CD4-positive, alpha-beta T cell treated with Interleukin-12 subunit alpha and Interleukin-12 subunit beta, for 1 hour (primary cell): ENCODE measurements at places on chromosomes 7 and 10.

GRCh38 chr7:17690030-17690429 is 250.3 kb downstream of the SNX13 start:
- no peak for DNase-seq

GRCh38 chr10:103013416-103013815 is 95.3 kb downstream of the CNNM2 start:
- DNase-seq, result no peak

GRCh38 chr7:144410441-144410840 is 6.9 kb upstream of the NOBOX start:
- no peak for DNase-seq

- DNase-seq, result peak; percentile 61
Measured at GRCh38 chr10:46106410-46107255, 60.6 kb upstream of the MSMB start.

DNA sequence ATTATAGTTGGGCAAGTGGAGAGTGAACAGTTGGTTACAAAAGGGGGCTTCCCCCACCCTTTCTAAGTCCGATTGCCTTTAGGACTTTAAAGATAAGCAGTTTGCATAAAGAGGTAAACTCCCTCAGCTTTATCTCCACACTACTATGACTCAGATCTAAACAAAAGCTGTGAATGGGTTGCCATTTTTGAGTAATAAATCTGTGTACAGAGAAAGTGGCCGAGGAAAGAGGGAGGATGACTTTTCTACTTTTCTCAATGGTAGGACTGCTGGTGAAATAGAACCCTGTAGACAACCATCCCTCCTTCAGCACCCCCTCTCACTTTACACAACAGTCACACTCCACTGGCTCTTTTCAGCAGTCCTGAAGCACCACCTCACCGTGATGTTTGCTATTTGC is 71.2 kb downstream of the DNMBP start:
- DNase-seq, result no peak

DNA sequence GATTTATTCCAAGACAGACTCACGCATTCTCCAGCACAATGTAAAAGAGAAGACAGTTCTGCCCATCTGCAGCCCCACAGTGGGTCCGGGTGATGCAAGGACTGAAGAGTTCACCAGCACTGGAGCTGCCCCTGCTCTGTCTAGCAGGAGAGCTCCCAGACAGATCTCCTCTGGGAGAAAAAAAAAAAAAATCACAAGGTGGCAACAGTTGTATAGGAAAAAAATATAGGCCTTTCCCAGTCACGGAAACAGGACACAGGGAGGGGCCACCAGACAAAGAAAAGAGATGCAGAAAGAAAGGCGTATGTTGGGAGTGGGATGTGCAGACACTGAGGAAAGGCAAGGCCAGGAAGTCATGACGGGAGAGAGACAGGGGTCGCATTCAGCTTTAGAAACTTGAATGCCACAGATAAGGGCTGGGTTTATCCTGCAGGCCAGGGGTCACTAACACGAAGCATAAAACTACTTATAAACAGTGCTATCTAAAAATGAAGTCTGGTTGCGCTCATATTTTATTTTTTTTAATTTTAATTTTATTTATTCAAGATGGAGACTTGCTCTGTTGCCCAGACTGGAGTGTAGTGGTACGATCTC is 54.1 kb downstream of the FAM171A1 start:
- no peak for DNase-seq

DNA sequence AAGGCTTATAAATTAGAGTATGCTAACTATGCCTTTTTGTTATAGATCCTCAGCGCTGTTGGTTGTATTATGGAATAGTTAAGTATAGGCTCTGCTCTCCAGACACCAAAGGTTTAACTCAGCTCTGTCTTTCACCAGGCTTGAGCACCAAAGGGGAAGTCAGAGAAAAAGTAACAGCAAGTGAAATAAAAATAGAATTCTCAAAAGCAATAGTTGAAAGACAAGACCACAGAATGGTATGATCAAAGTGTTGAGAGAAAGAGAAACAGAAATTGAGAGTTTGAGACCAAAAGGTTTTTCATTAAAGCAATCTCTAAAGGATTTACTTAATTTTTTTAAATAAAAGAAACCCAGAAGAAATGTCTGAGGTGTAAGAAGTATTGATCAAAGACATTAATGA is 529.8 kb upstream of the C7orf33 start:
- DNase-seq, result no peak

DNA sequence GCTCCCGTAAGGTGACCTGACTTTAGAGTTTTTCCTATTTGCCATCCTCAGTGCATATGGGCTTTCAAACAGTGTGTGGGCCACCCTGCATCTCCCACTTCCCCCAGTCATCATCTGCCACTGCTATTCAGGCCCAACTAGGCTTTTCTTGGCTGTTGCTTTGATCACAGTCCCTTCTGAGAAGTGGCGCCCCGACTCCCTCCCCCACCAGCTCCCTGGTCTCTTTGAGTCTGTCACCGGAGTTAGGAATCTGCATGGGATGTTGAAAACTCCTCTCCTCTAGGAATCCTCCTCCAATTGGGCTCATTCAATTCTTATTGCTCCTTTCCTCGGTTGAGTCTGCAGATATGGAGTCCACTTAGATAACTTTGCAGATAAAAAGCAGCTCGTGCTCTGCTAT is 32.1 kb downstream of the HIF1AN start:
- no peak for DNase-seq

GRCh38 chr7:20330239-20330927 is at the start of gene ITGB8:
ITGB8 (plus strand) TSS chr7:20330900; CDS start chr7:20331807, 907 bp downstream.
- DNase-seq, result no peak

GRCh38 chr10:127813290-127813689 is 76.3 kb downstream of the FOXI2 start:
- no peak for DNase-seq

DNA sequence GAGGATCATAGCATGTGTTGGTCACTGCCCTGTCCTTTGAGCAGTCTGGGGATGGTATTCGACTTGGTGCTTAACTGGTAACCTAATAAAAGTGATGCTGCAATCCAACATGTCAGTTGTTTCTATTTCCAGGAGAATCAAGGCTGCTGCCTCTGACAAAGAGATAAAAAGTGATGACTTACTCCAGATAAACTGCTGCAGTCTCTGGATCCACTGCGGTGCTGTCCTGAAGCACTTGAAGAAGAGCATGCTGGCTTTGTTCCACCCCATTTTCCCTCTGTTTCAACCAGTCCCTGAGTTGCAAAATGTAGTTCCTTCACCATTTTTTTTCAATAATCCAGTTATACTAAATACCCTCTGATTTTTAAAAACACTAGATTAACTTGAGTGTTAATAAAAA is 403.5 kb upstream of the ANKRD30A start:
- DNase-seq, result no peak

- DNase-seq, result no peak
Measured at GRCh38 chr7:94422136-94422535, 27.4 kb downstream of the COL1A2 start.

GRCh38 chr7:146565872-146566271 is 449.3 kb downstream of the CNTNAP2 start:
- DNase-seq, result no peak

- peak; percentile 79 for DNase-seq
Measured at GRCh38 chr7:104923010-104923421, 91.0 kb upstream of the KMT2E start.

DNA sequence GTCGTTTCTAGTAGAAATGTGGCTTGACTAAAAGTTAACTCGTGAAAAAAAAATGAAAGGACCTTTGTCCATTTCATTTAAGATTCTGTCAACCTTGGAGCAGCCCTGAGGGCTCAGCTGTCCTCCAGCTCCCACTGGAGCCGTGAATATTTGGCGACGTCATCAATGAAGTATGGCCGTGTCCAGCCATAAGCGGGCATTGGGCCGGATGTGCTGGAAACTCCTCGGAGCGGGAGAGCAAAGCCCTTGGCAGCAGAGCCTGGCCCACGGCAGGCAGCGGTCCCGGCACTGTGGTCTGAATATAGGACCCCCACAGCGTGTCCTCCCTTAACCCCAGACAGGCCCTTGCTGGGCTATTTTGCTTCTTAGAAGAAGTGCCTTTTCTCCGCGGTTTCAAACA is 50.0 kb downstream of the JAKMIP3 start:
- DNase-seq, result no peak

DNA sequence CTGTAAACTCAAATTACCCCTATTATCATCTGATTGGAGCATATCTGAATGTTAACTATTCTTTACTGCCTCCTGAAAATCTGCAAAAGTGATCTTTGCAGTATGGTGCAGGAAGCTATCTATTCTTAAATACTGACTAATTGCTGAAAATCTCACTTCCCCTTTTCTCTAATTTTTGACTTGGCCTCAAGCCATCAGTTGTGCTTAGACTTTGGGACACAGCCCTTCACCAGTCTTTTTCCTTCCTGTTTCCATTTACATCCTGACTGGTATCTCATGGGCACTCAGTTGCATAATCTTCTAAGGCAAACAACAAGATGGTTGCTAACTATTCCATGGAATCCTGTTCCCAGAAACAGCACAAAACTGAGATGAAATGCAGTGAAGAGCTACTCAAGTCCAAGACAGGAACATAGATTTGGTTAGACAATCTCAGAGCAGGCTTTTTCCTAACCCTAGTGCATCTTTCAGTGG is 228.5 kb downstream of the SORCS1 start:
- no peak for DNase-seq

- no peak for DNase-seq
Measured at GRCh38 chr7:80499350-80499953, 12.4 kb downstream of the GNAT3 start.

- no peak for DNase-seq
Measured at GRCh38 chr10:13658871-13659685, 72.3 kb downstream of the PRPF18 start.

- DNase-seq, result no peak
Measured at GRCh38 chr7:104208421-104208780, 588 bp upstream of the ORC5 start.

GRCh38 chr7:104980841-104981671 is 32.9 kb upstream of the KMT2E start:
- DNase-seq, result peak; percentile 81

- DNase-seq, result no peak
Measured at GRCh38 chr10:27035163-27035562, 65.1 kb downstream of the ANKRD26 start.

DNA sequence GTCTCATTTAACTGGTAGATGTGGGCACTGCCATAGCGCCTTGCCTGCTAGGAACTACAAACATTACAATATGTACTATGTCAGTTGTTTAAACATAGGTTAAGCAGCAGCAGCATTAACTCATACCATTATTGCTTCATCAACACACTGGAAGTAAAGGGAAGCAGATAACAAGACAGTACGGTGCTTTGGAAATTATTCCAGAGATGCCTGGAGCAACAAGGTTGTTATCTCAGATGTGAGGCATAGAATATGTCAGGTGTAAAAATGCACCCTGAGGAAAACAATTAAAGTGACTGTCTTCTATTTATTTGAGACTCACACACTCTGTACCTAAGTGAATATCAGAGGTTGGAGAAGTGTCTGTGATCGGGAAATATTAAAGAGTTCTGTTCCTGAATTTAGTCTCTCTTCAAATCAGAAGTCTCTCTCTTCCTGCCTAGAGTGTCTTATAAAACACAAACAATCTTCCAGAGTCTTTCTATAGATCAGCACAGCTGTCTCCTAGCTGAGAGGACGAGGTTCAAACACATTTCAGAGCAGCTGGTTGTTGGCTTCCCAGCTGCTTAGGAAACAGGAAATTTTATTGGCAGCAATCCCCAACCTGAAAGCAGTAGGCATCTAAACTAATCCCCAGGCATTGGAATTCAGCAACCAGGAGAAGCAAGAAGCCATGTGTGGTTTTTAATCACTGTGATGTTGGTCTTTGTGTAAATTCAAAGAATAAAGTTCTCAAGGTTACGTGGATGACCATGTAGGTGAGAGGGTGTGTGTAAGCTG is 994.4 kb upstream of the LRRTM3 start:
- DNase-seq, result no peak

DNA sequence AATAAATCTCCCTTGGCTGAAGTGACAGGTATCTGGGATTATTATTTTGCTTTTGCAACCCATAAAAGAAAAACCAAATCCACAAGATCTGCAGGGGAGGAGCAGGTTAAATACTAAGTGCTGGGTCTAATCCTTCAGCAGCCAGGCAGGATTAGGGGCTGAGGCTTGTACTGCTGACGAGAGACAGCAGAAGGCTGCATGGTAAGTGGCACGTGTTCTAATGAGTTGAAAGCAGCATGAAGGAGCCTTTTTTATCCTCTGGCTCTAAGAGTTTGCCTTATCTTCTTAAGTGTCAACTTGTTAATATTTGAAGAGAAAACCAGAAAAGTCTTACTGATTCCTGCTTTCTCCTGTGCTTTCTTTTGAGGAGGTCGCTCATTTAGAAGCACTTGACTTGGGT is 50.0 kb downstream of the LYZL2 start:
- no peak for DNase-seq

DNA sequence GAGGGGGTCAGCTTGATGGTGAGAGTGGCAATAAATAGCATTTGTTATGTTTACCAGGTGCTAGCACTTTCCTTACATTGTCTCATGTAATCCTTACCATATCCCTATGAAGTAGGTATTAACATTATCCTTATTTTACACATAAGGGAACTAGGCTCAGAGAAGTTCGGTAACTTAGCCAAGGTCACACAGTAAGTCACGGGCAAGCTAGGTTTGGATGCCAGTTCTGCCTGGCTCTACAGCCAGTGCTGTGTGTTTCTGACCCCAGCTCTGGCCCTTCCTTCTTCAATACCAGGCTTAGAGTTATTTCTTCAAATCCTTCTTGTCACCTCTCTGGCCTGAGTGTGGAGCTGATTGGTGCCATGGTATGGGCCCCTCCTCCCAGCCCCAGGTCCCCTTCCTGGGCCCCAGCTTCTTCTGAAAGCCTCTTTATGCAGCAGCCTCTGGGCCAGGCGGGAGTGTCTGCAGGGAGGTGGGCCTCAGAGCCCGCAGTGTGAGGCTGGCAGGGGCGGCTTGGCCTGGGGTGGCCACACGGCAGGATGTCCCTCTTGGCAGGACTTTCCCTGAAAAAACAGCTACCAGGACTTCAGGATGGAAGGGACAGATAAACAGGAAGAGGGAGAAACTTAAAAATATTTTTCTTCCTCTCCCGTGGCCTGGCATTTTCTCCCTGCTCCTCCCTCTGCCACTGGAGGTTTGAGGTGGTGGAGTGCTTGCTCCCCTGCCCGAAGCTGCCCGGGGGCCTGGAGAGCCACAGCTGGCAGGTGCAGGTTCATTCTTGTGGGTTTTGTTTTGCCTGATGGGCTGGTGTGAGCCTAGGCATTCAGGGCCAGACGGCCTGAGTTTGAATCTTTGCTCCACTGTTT is 20.6 kb downstream of the PALD1 start:
- DNase-seq, result no peak

DNA sequence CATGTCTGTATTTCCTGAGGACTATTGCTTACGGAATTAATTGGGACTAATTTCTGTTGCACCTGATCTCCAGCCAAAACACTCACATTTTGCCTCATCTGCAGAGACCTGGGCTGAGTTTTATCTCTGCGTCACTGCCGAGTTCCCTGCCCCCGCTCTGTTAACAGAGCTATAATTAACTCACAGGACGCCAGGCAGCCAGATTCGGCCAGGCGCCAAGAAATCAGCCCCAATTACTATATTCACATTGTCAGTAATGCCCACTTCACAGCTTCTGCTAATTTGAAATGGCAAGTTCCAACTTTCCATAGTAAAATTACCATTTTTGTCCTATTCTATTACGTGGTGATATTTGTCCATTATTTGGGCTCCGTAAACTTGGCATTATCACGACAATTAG is 130.5 kb downstream of the CUX1 start:
- DNase-seq, result no peak

- DNase-seq, result peak; percentile 70
Measured at GRCh38 chr7:157612664-157613561, 276.1 kb downstream of the DNAJB6 start.
